ENCODE measurements at places on chromosomes 4 and X.

DNA sequence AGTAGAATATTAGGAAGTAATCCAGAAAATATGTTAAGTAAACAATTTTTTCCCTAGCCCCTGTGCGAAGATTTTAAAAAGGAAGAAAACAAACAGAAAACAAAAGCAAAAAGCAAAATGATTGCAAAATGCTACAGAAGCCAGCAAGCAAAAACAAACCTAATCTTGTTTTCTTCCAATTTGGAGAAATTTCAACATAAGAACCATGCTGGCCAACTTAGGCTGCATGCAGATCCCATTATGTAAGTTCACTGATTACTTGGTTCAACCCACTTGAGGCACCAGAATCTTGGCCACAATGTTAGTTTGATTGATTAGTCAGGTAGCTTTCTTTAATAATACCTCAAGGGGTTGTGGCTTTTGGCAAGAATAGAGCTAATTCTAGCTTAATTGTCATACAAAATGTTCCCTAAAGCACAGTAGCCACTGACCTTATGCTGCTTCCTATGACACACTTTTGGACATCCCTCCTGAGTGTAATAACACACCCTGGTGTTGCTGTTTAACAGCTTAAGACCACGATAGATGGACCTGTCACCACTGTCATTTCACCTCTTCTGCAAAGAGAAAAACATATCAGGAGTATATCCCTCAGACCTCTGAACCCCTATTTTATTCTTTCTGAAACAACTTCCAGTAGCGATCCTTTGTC lies 2342.1 kb downstream of the PCDH7 start:
- no peak for DNase-seq

DNA sequence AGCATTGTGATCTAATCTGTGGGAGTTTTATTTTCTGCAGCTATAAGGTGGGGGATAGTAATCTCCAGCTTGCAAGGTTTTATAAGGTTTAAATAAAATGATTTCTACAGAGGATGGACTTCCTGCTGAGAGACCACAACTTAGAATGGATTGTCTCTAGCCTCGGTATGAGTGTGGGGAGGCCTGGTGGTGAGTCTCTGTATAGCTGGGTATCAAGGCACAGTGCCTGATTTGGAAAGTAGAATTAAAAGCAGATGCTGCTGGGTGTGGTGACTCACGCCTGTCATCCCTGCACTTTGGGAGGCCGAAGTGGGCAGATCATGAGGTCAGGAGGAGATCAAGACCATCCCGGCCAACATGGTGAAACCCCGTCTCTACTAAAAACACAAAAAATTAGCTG lies 162.0 kb upstream of the GATB start:
- DNase-seq, result no peak

DNA sequence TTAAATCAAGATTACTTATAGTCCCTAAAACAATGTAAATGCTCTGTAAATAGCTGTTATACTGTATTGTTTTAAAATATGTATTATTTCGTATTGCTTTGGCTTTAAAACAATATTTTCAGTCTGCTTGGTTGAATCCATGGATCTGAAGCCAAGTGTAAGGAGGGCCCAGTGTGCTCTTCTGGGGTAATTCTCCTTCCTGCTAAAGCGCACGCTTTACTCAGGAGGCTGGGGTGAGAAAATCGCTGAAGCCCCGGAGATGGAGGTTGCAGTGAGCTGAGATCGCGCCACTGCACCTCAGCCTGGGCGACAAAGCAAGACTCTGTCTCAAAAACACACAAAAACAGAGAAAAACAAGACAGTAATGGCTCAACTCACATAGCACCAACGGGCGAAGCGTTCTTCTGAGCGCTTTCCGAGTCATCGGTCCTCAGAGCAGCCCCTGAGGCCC lies 391 bp upstream of the IDUA start:
- DNase-seq, result no peak

- no peak for DNase-seq
These were observed 219.2 kb downstream of the KIT start for GRCh38 chr4:54877006-54877405.

- DNase-seq, result no peak
These were observed 14.7 kb downstream of the RAPGEF2 start for GRCh38 chr4:159117564-159117963.

DNA sequence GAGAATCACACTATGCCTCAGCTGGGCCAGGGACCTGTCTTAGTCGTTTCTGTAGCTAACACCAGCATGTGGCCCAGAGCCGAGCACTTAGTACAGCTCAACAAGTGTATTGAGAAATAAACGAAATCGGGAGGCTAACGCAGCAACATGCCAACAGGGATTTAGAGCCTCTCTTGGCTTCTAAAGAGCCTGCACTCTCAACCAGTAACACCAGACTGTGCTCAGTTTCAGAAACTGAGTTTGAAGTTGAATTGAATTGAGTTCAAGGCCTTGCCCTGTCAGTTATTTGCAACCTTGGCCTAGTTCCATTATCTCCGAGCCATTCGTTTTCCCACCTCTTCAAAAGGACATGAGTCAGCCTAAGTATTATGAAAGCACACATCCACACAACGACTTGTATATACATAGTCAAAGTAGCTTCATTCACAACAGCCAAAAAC lies 71.3 kb upstream of the LDB2 start:
- DNase-seq, result no peak

GRCh38 chrX:119516157-119516702 lies 48.0 kb downstream of the SLC25A5 start:
- peak; percentile 31 for DNase-seq

- DNase-seq, result no peak
These were observed 122.4 kb upstream of the NAP1L5 start for GRCh38 chr4:88819818-88820697.

DNA sequence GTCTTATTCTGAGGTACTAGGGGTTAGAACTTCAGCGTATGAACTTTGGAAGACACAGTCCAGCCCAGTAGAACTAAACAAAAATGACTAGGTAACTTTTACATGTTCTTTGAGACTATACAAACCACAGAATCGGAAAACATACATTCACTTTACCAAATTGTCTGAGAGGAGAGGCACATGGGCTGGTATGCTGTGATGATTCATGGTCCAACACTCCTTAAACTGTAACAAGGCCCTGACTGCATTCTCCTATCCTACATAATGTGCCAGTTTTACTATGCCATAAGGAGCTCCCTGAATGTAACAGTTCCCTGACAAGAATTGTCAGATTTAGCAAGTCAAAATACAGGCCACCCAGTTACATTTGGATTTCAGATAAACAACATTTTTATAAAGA lies 640.0 kb downstream of the RAB28 start:
- no peak for DNase-seq

DNA sequence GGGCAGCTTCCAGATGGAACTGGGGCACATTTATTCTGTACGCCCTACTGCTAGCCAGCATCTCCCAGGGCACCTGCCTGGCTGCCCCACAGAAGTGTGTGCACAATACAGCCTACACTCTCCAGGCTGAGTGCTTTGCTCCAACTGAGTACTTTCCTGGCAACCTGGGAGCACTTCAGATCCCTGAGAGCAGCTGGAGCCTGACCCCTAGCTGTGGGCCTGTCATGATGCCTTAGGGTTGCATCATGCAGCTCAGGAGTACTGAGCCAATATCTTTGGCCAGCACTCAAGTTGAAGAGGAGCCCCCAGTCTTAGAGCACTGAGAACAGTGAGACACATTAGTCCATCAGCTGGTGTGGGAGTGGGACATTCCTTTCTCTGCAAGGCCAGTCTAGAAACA lies 321.9 kb downstream of the CFAP47 start:
- no peak for DNase-seq

DNA sequence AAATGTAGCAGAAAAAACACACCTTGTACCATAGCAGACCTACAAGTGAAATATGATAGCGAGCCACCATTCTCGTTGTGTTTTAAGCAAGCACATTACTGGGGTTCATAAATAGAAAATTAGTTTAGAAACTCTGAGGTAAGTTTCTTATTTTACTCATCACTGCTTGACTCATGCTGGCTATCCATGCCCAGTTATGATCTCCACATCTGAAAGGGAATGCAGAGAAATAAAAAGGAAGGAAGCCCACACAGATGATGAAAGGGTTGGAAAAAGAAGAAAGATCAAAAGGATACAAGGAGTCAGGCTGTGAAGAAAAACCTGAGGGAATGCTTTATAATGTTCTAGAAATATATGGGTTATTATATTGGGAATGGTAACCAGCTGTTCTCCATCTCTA lies 54.5 kb downstream of the CAMK2D start:
- no peak for DNase-seq

- DNase-seq, result no peak
These were observed 141.9 kb downstream of the MGST2 start for GRCh38 chr4:139807483-139807882.

DNA sequence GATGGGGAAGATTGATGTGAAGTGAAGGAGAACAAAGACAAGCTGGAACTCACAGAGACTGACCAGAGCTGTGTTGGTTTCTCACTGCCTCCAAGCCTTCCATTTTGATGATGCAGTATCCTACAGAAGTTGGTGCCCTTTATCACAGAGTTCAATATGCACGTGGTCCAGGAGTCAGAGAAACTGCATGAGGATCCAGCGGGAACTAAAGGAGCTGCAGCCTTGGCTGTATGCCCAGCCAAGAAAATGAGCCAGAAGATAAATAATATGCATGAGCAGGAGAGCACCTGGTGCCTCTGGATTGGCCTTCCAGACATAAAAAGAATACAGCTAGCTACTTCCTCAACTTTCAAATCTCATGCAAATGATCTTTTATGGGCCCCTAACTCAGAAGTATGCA lies 44.3 kb upstream of the DCLK2 start:
- DNase-seq, result no peak

DNA sequence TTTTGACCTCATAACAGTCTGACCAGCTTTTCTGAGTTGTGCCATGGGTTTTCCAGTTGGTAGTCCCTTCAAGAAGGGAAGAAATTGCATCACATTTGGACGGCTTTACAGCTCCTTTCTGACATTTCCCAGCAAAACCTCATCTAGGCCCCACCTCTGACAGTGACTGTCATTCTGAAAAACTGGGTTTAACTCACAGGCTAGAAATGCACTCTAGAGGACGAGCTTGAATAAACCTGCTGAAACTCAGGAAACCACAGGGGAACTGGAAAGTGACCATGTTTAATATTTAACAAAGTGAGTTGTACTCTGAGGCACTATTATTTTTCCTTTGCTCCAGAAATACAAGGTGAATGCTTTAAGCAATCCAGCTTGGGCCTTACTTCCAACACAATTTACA lies 434.3 kb upstream of the RASGEF1B start:
- DNase-seq, result no peak

GRCh38 chr4:6052679-6053078 lies 34.4 kb upstream of the C4orf50 start:
- no peak for DNase-seq

DNA sequence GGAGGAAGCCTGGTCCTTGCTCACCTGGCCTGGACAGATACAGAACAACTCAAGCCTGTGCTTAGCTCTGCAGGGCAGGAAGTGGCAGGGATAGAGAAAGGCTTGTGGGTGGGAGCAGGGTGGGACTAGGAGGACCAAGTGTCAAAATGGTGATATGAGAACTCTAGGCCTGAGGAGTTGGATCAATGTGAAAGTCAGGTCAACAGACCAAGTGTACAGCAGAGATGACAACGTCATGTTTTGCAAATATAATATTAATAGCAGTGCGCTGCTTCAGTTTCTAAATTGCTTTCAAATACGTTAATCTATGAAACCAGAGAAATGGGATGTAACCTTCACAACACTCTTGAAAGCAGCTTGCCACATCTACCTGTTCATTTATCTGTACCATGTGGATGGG lies 114.2 kb upstream of the MAP3K15 start:
- no peak for DNase-seq

DNA sequence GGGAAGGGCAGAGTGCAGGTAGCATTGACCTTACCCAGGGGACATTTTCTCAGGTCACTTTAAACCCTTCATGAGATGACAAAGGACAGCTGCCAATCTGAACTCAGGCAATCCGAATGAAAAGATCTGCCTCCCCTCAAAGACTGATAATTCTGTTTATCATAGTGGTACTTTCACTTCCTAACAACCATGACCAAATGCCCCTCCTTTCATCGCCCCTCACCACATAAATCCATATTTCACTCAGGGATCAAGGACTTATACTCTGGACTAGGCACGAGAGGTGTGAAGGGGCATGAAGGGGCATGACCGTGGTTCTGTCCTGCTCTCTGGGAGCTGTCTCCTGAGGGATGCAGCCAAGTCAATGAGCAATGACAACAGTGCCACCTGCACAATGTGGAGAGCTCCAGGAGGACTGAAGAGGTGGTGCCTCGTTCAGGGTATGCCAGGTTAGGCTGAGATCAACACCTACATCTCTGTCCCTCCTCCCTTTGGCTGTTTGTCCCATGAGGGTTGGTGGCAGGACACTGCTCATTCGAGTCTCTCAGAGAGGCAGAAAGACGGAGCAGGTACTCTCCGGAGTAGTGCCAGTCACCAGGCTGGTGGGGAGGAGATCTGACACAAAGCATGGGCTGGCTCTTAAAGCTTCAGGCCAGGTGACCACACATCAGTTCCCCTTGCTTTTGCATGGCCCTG lies 12.5 kb downstream of the HS3ST1 start:
- DNase-seq, result no peak

- DNase-seq, result no peak
These were observed 7.7 kb upstream of the F11 start for GRCh38 chr4:186258216-186258811.

DNA sequence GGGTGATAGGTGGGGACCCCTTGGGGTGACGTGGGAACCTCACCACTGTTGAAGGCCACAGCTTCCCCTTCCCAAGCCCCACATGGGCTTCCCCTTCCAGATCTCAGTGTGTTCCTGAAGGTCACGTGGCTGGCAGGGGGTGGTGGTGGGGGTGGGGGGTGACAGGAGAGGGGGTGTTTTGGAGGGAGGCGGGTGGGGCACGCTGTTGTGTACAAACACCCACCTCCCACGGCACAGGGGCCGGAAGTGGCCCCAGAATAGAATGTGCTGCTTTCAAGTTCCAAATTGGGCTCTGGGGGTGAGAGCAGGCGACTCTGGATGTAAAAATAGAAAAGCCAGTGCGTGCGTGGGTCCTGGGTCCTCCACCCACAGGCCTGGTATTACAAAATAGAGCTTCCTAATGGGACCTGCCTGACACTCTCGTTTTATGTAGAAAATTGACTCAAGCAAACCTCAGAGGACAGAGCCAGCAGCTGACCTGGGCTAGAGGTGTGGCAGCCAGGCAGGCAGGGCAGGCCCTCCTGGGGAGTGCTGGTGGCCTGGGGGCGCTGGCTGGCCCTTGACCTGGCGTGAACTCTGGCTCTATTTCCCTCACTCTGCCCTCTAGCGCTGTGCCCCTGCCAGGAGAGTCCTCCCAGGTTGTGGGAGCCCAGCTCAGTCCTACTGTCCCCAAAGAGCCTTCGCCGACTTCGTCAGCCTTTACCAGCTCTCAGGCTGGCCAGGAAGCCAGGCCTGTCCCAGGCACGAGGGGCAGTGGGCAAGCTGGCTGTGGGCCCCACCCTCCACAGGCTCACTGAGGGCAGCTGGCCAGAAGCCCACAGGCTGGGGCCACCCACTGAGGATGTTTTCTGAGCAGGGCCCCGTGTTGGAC lies 5.4 kb upstream of the SH3BP2 start:
- peak; percentile 72 for DNase-seq

DNA sequence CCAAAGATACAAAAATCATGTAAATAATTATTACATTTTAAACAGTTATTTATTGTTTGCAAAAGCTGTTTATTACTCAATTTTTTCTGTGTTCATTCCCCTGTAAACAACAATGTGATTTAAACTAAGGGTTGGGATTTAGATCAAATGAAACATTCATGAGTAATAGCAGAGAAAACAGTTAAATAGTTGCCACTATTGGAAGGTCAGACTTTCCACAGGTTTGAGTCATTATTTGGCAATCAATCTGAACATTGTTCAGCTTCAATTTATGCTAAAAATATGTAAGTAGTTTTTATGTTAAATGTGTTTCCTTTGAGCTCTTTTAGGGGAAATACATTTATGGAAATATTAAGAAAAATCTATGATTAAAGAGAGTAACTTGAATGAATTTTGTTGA lies 144.9 kb downstream of the STIM2 start:
- DNase-seq, result no peak
